ENCODE measurements at places on chromosomes 7 and 10.

DNA sequence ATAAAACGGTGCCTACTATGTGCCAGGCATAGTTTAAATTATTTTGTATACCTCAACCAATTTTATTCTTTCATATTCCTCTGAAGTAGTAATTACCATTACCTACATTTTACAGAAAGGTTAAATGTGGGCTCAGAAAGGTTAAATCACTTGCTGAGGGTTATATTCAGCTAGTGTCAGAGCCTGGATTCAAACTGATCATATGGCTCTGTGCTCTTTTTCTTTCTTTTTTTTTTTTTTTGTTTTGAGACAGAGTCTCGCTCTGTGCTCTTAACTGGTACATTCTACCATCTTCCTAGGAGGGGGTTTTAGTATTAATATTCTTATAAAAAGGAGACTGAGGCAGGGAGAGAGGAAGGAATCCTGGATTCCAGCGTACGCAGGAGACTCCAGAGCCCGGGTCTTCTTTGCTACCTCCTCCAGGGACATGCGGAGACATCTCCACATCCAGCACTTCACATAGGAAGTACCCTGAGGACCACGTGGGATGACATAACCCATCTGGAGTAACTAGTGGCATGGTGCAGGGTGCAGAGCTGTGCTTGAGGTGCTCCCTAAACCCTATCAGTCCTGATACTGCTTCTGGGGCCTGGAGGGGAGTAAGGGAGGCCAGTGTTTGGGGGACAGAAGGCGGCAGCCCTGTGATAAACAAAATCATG, 29.6 kb upstream of the ATXN7L1 start:
- no peak for DNase-seq

DNA sequence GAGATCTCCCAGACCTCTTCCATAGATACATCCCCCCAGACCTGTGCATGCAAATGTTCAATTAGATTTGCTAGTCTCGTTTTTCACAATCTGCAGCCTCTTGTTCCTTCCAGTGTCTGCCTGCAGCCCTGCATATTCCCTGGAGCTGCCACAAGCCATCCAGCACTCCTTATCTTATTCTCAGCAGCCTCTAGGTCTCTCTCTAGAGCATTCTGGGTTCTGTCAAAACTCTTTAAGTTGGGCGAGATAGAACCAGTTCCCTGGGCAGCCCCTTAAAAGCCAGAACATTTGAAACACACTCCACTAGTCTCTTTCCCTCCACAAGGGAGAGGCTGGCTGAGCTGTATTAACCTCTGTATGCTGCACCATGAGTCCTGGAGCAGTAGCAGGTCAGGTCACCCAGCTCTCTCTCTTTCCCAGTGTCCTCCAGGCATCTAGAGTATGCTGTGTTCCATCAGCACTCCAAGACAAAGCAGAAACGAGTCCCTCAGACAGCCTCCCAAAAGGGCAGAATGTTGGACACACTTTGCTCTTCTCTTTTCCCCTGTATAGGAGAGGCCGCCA, 20.6 kb upstream of the MCM10 start:
- DNase-seq, result no peak

DNA sequence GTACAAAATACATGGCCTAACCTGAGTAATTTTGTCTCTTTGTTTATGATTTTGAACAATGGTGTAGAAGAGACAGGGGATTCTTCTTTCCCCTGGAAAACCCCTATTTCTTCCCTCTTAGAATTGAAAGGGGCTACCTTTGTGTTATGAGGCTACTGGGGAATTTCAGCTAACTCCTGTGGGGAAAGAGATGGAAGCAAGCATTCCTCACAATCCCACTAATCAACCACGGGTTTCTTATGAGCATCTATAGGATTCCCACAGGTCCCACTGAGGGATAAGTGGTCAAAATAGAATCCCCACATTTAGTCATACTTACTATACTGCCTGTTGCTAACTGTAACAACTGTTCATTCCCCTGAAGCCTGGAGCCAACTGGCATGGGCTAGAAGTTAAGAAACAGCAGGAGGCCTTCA, 32.2 kb upstream of the ITGB8 start:
- no peak for DNase-seq

DNA sequence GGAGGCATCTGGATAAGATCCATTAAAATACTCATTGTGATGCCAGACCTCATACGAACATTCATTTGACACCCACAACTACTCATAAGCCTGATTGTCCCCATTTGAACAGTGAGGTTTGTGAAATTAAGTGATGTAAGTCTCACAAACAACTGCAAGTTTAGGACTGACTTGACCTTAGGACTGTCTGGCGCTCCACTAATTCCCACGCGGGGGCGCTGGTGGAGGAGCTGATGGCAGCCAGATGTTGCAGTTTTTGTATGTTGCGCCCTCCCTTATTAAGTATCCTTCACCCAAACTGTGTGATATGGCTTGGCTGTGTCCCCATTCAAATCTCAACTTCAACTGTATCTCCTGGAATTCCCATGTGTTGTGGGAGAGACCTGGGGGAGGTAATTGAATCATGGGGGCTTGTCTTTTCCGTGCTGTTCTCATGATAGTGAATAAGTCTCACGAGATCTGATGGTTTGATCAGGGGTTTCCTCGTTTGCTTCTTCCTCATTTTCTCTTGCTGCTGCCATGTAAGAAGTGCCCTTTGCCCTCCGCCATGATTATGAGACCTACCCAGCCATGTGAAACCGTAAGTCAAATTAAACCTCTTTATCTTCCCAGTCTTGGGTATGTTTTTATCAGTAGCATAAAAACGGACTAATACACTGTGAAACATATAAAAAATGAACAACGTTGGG, 20.3 kb upstream of the TIAL1 start:
- no peak for DNase-seq

- DNase-seq, result no peak
These were observed 1.4 kb downstream of the FBXW4 start for GRCh38 chr10:101693651-101693977.

DNA sequence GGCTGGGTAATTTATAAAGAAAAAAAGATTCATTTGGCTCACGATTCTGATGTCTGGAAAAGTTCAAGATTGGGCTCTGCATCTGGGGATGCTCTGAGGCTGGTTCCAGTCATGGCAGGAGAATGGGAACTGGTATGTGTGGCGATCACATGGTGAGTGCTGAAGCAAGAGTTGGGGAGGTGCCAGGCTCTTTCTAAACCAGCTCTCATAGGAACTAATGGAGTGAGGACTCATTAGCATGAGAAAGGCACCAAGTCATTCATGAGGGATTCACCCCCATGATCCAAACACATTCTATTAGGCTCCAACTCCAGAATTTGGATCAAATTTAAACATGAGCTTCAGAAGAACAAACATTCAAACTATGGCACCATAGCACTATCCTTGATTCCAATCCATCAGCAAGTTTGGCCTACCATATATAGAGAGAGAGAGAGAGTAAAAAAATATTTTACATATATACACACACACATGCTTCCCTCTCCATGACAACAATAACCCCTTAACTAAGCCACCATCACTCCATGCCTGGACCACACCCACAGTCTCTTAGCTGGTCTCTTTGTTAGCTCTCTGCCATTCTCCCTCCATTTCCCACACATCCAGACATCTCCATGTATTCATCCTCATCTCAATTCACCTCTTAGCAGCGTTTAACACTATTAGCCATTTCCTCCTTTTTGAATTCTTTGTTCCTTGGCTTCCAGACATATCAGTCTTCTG, 57.9 kb downstream of the NPY start:
- no peak for DNase-seq

DNA sequence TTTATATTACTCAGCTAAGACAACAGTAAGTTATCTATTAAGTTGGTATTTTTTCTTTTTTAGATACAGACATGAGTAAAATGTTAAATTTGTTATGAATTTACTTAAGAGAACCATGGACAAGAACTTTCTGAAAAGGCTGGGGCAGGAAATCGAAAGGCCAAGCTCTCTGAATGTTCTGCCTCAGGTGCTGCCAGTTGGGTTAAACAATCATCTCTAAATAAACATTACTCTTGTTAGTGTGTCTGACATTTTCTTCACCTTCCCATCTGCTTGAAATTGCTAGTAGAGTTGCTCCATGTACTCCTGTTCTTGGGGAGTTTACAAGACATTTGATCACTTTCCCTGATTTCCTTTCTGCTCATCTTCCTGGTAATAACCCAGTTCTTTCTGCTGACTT, 87.5 kb downstream of the ANKRD7 start:
- no peak for DNase-seq

- DNase-seq, result no peak
These were observed 14.4 kb downstream of the CDC14C start for GRCh38 chr7:48938539-48939295.

DNA sequence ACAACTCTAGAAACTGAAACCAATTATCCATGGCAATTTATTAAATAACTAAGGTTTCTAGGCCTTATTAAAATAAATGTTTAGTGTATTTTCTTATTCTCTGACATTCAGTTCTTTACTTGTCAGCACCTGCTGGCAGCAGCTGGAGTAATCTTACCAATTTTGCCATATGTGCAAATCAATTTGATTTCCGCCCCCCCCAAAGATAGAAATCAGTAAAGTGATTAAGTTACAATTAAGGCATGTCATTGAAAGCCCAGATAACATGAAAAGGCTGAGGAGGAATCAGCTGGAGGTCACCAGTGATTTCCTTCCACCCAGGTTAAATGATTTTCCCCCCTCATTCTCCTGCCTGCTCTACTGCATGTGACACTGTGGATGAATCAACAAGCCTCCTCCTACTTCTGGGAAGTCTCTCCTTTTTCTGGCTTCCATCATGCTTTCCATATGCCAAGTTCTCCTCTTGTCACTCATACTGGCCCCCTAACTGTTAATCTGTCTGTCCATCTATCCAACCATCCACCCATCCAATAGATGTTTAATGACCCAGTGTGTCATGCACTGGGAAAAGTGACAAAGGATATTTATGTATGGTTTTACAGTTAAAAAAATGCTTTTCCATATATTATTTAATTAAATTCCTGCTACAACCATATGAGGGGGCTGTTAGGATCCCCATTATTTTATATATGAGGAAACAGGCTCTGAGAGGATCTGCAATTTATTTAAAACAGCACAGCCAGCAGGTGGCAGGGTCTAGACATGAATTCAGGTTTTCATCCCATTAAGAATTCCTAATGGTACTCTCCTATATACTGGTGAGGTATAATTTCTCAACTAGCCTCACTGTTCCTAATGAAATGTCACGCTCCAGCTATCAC, 116.5 kb downstream of the ATXN7L1 start:
- DNase-seq, result no peak

- no peak for DNase-seq
These were observed 54.2 kb downstream of the EMX2 start for GRCh38 chr10:117596706-117597105.

DNA sequence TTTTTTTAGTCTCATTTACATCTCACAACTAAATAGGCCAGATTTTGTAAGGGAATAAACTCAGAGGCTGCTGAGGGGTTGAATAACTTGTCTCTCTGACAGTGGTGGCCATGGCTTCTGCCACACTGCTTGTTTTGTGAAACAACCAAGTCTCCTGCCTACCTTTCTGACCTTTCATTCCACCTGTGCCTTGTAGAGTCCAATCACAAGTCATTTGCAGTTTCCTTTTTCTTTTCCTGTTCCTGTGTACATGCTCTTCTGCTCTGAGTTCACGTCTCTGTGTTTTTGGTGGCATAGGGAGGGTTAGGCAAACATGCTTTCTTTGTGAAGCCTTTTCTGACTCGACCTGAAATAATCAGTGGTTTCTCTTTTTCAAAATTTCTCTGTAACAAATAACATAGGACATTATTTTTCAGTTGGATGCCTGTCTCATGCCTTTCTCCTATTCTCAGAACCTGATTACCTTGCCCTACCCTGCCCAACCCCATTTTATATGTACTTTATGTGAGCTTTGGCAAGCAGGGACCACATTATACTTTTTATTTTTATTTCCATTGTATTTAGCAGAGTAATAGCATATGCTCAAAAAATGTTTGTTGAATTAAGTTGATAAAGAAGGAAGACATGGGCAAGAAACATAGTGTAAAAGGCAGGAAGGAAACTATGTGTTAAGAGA, 81.7 kb downstream of the HDAC9 start:
- DNase-seq, result no peak

- DNase-seq, result no peak
These were observed 40.8 kb upstream of the CACNB2 start for GRCh38 chr10:18099415-18099814.

DNA sequence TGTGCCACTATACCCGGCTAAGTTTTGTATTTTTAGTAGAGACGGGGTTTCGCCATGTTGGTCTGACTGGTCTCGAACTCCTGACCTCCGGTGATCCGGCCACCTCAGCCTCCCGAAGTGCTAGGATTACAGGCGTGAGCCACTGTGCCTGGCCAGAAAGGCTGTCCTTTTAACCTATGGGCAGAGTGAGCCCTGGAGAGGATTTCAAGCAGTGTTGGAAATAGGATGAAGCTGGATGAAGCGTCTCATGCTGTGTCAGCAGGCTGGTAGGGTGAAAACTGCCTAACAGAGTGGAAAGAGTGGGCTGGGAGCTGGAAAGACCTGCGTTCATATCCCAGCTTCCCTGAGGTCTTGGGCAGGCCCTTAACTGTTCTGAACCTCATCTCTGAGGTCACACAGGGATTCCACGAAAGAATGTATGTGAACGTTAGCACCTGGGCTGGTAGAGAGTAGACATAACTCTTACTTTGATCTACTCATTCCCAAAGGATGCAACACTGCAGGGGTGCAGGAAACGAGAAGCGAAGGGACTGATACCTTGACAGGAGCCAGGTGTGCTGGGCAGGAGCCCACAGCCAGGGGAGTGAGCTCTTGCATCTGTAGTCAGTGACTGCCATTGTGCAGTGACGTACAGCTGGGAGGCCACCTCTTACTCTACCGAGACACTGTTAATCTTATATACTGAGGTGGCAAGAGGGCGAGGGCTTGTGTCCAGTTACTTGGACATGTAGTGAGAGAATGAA, 34.1 kb downstream of the WBP1L start:
- DNase-seq, result peak; percentile 35

DNA sequence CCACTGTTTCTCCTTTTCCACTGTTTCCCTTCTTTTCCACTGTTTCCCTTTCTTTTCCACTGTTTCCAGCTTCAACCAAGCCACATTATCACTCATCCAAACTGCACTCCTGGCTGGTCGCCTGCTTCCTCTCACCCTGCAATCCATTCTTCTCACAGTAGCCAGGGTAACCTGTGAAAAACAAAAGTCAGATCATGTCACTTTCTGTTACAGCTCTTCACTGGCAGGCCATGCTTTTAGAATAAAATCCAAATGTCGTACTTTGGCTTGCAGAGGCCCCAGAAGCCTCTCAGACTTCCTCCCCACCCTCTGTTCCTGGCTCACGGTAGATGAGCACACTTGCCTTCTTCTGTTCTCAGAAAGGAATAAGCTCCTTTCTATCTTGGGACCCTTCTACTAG, 33.9 kb downstream of the STARD3NL start:
- no peak for DNase-seq

GRCh38 chr7:47878662-47879061, 69.6 kb downstream of the PKD1L1 start:
- DNase-seq, result no peak

GRCh38 chr10:77361831-77362230, 275.8 kb downstream of the KCNMA1 start:
- DNase-seq, result no peak

- no peak for DNase-seq
These were observed 20.0 kb downstream of the TCF7L2 start for GRCh38 chr10:112970021-112970420.

All from keratinocyte (primary cell).